ENCODE measurements at places on chromosomes 7 and 10.

DNA sequence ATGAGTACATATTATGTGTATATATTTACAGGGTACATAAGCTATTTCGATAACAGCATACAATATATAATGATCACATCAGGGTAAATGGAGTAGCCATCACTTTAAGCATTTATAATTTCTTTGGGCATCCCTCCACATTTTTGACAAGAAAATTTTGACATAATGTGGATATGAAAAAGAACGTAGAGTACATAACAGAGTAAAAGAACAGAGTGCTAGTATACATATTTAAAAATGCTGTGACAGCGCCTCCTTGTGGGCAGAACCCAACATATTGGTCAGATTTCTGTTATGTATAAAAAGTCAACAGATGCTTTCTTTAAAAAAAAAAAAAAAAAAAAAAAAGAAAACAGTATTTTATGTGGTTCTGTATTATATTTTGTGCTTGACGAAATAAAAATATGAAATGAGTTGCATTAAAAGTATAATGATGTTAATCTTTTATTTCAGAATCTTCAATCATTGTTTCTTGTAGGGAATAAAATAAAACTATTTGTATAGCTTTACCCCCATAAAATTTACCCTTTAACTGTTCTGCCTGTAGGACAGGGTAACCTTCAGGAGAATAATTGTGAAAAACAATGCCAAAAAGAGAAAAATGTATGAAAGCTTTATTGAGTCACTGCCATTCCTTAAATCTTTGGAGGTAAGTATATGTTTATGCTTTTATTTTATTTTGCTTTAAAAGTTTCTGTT is 18.3 kb upstream of the HBP1 start:
- DNase-seq, result peak; percentile 56

GRCh38 chr10:121753726-121754476 is 155.7 kb upstream of the FGFR2 start:
- DNase-seq, result no peak

DNA sequence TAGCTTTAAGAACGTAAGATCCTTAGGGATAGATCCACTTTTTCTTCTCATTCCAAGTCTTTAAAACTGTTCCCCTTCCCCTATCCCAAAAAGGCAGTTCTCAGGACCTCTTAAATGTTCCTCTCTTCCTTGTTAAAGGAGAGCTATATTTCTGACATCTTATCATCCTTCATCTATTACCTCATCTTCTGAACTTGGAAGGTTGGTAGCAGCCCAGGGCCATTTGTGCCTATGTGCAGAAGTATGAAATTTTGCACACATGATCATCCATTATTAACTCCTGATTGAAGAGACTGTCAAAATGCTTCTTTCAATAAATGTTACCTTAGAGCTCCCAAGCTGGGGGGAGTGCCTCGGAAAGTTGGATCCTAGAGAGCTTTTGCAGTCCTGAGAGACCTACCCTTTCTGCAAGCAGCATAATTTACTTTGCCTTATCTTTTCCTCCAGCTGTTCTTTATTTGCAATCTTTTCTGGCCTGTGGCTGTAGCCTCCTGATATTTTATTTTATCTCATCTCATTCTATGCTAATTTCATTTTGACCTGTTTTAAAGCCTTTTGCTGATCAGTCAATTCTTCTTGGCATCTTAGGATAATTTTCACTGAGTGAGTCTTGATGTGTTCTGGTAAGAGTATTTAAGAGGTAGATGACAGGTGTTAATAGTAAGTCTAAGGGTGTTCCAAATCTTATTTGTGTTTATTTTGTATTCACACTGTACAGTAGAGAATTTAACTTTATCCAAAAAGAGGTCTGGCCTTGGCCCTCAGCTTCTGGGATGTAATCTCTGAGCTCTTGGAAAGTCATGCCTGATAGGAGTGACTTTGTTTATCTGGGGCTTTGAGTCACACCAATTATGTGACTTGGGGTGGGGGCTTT is 135.0 kb upstream of the PDLIM1 start:
- no peak for DNase-seq

- DNase-seq, result no peak
Measured at GRCh38 chr7:50662996-50663395, 97.8 kb upstream of the DDC start.

DNA sequence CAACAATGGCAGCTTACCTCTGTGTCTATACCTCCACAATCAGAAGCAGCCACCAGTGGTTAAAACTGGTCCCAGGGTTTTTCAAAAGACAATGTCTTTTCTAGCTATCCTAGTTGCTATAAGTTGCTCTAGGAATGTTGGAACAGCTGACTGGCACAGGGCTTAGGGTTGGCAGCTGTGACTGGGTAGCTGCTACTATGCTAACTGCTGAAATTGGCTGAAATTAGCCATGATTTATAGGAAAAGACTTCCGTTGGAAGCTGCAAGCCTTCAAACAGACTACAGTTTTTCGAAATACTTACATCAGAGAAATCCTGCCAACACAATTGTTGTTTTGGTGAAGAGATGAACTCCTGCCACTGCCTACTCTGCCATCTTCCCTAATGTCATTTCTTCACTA is 102.3 kb downstream of the MKX start:
- no peak for DNase-seq

- no peak for DNase-seq
Measured at GRCh38 chr10:44510379-44511115, 125.7 kb upstream of the CXCL12 start.

GRCh38 chr10:47401874-47402640 is 18.0 kb upstream of the ZNF488 start:
- DNase-seq, result no peak

- no peak for DNase-seq
Measured at GRCh38 chr10:14654821-14655382, 119.8 kb downstream of the FAM107B start.

GRCh38 chr7:80053124-80053523 is 81.5 kb upstream of the GNAI1 start:
- DNase-seq, result no peak

- DNase-seq, result no peak
Measured at GRCh38 chr10:80187465-80188409, 17.6 kb downstream of the ANXA11 start.

DNA sequence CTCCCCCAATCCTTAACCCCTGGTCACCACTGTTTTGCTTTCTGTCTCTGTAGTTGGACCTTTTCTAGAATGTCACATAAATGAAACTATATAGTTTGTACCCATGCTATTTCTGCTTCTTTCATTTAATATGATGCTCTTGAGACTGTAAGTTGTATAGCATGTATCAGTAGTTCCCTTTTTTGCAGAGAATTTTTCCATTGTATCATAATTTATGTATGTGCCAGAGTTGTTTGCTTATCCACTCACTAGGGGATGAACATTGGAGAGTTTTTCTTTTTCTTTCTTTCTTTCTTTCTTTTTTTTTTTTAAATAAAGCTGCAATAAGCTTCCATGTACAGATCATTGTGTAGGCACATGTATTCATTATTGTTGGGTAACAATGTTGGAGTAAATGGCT is 544.8 kb downstream of the CNTNAP2 start:
- DNase-seq, result no peak

- no peak for DNase-seq
Measured at GRCh38 chr10:43084812-43085211, 7.9 kb downstream of the RET start.

DNA sequence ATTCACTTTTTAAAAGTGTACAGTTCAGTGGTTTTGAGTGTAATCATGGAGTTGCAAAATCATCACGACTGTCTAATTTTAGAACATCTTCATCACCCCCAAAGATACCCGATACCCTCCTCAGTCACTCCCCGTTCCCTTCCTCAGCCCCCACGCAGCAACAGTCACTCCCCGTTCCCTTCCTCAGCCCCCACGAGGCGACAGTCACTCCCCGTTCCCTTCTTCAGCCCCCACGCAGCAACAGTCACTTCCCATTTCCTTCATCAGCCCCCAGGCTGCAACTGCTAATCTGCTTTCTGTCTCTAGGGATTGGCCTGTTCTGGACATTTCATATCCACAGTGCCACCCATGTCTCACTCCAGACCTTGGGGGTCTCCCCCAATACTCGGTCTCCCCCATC is 161.6 kb upstream of the PPP2R2D start:
- DNase-seq, result no peak
